ENCODE measurements at places on chromosomes 11 and 22.

- no peak for DNase-seq
Measured at GRCh38 chr11:61055776-61056175, 46.5 kb upstream of the CD5 start.

GRCh38 chr11:117221775-117222517, 9.9 kb downstream of the PCSK7 start:
- peak; percentile 31 for DNase-seq

- DNase-seq = no peak
Measured at GRCh38 chr11:101133190-101133589, 3.6 kb upstream of the PGR start.

- DNase-seq = no peak
Measured at GRCh38 chr11:84947970-84948580, 679.1 kb downstream of the DLG2 start.

GRCh38 chr11:123197711-123198110, 2.7 kb upstream of the CLMP start:
- DNase-seq = peak; percentile 97

DNA sequence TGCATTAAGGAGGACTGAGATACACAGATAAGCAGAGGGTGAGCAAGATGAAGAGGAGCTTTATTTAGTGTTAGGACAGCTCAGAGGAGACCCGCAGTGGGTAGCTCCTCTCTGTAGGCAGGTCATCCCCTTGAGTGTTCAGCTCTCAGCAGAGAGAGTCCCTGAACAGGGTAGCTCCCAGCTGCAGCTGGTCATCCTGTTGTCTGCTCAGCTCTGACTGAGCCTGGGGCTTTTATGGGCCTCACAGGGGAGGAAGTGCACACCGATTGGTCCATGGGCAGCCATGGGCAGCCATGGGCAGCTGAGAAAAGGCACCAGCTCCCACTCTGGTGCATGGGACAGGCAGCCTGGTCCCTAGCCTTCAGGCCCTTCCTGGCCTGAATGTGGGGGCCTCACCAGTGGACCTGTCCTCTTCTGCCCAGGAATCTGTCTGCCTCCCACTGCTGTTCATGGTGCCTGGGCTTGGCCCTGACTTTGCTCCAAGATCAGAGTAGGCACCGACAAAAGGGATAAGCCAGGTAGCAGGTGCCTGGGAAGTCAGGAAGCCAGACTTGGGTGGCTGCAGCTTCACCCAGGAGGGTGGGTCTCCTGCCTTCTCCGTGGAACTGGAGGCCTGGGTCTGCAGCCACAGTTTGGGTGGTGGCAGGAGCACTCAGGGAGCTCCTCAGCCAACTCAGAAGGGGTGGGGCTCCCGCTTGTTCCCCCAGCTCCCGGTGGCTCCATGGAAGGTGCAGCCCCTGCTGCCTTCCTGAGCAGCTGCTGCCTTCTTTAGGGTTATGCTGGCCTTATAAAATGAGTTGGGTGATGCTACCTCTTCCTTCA, 54.7 kb downstream of the MYEOV start:
- no peak for DNase-seq

- peak; percentile 47 for DNase-seq
Measured at GRCh38 chr11:123560006-123560405, 94.4 kb downstream of the SCN3B start.

DNA sequence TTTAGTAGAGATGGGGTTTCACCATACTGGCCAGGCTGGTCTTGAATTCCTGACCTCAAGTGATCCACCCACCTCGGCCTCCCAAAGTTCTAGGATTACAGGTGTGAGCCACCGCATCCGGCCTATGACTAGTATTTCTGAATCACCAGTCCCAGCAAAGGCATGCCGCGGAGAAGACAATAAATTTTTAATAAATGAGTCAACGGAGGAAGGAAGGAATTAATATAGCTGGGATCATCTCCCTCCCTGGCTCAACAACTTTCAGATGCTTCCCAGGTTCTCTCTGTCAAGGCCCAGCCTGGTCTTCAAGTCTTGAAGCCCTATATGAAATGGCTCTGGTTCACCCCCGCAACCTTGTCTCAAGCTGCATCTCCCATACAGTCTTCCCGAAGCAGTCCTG, 45.7 kb downstream of the CYTH4 start:
- peak; percentile 95 for DNase-seq

- no peak for DNase-seq
Measured at GRCh38 chr22:40463683-40464082, 93.3 kb downstream of the SGSM3 start.

GRCh38 chr11:67732045-67732787, 57.8 kb upstream of the ALDH3B2 start:
- no peak for DNase-seq

DNA sequence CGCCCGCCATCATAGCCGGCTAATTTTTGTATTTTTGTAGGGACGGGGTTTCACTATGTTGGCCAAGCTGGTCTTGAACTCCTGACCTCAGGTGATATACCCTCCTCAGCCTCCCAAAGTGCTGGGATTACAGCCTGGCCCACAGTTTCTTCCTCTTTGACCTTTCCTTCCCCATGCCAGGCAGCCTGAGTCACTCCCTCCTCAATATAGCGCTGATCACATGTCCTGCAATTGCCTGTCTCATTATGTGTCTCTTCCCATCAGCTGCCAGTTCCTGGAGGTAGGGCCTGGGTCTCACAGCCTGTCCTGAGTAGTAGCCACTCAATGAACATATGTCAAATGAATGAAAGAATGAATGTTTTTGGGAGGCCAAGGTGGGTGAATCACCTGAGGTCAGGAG, 43.0 kb upstream of the CCDC134 start:
- DNase-seq = no peak

- peak; percentile 9 for DNase-seq
Measured at GRCh38 chr11:102453302-102453695, 734 bp upstream of the TMEM123 start.

GRCh38 chr11:104529213-104529612, 365.3 kb upstream of the PDGFD start:
- DNase-seq = no peak
